ENCODE measurements at places on chromosomes 7 and 10. TPM values are rescaled to one million over a fixed set of nuclear protein-coding genes. Genes with fewer than 3 reads are reported as not detected.

DNA sequence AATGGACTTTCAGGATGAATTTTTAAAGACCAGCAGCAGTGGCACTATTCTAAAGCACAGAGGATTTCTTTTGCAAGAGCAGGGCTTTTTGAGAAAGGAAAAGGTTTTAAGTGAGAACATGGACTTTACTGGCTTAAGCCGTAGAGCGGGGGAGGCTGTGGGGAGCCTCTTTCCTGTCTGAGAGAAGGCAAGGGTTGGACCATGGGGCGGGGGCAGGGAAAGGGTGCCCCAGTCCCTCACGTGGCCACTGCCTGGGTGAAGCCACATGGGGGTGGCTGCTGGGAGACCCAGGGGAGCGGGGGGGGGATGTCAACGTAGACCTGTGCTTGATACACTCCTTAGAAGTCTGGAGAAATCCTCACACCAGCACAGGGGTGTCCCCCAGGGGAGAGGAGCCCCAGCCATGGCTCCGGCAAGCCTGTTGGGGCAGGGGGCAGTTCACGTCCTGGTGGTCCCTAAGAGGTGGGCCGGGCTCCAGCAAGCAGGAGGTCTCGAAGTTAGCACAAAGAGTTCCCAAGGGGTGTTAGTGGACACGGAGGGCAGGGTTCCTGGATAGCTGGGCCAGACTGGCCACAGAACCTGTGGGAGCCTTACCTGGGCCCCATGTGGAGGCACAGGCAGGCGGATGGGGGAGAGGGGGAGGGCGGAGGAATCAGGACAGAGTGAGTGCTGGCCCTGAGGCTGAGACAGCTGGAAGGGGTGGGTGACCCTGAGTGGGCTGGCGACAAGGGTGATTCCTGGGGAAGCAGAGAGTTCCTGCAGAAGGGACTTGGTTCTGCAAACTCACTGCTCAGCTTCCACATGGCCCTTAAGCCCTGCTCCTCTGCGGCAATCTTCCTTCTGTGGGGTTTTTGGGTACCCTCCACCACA lies 36.9 kb upstream of the ELFN1 start:
- DNase-seq, result no peak

GRCh38 chr10:78165617-78166016 lies 132.0 kb downstream of the RPS24 start:
- peak; percentile 57 for DNase-seq

DNA sequence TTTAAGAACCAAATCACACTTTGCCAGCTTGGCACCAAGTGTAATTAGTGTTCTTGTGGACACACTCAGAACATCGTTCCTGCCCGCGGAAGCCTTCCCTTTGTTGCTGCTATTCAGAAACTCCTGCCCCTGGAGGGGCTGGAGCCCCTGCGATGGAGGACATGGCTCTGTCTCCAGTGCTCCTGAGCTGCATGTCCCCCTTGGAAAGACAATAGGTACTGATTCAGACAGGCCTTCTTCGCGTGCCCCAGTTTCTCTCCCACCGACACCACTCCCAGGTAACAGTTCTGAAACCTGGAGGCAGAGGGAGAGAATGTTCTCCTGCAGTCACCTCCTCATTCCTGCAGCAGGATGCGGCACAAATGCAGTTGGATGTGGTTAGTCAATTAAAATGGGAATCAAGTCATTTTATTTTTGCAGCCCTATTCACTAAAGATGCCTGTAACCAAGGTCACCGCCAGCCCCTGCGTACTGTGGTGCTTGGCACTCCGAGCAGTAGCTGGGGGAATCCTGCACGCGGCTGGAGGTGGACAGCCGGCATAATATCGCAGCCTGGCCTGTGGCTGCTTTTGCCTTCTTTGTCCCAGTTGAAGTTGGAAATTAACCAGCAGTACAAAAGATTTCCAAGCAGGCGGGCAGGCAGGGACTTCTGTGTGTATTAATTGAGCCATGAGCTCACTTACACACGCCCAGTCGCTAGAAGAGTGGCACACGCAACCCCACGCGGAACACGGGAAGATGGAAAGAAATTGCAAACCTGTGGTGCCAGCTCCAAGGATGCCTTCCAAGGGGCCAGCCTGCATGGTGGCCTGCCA lies 205.7 kb downstream of the EBF3 start:
- DNase-seq, result no peak

DNA sequence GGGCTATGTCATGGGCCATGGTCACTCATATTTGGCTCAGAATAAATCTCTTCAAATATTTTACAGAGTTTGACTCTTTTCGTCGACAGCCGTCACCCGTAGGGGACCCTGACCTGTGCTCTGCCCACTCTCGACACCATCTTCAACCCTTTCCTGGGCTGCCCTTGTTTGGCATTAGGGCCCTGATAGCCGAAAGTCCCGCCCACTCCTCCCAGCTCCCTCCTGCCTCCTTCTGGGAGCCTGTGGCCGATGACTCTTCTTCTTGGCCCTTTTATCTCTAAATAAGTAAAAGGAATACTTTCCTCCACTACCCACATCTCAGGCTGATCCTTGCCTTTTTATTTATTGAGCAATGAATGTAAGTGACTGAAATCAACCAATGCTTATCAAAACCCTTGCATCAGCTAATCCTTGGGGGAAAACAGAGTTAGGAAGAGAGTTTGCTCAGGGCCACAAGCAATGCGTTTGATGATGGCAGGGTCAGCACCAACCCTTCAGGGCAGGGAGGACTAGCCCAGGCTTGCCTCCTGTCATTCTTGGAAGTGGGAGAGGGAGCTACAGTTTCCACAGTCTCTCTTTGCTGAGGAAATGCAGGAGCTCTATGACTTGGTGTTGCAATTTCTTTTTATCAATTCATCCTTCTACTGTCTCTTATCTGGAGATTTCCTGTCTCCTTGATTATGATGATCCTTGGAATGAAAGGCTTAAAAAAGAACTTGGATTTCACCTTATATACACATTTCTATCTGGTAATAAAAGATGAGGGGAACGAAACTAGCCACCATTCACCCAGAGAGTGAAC lies 218.2 kb upstream of the PODXL start:
- peak; percentile 57 for DNase-seq

GRCh38 chr10:112039823-112040222 lies 143.7 kb downstream of the GPAM start:
- DNase-seq, result no peak

RPEL1 gene
- not detected for total RNA-seq

LRRC61 gene
- total RNA-seq, result 67.6 TPM

COL28A1 gene
- 0.31 TPM for total RNA-seq

All from GM23338 (cell line).